NCI-H1048 (cell line): ENCODE measurements at places on chromosomes 7 and 10.

- DNase-seq, result no peak
These were observed 75.0 kb downstream of the NKX6-2 start for GRCh38 chr10:132710746-132711612.

GRCh38 chr10:352476-353235 is 217.4 kb downstream of the ZMYND11 start:
- DNase-seq, result no peak

GRCh38 chr10:131872011-131872826 is 28.6 kb upstream of the PPP2R2D start:
- DNase-seq, result no peak

DNA sequence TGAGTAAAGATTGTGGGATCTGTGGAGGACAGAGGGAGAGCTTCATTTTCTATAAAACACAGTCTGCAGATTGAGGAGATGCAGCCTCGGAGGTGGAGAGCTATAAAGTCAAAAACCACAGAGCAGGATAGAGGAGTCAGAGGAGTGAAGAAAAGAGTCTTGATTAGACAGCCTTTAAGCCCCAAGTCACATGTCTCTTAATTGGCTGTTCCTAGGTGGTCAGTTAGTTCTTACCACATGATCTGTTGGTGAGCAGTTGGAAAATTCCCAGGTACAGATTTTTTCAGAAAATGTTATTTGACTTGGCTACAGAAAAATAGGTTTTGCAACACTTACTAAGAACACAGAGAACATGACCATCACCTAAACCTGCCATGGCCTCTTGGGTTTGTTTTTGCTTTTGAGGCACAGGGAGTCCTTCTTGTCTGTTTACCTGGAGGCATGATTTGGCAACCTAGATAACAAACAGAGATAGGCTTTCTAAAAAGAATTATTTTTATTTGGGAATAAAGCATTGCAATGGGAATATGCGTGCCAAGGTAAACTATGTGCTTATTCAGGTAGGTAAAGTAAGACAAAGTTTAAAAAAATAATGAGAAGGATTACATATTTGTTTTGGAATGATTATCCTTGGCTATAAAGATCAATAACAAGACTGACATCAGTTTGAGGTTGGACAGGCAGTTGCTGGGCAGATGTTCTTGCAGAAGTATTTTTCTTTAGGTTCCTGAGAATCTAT is 604 bp upstream of the CYP3A43 start:
- no peak for DNase-seq

- no peak for DNase-seq
These were observed 56.3 kb downstream of the NUDCD3 start for GRCh38 chr7:44434201-44434600.

DNA sequence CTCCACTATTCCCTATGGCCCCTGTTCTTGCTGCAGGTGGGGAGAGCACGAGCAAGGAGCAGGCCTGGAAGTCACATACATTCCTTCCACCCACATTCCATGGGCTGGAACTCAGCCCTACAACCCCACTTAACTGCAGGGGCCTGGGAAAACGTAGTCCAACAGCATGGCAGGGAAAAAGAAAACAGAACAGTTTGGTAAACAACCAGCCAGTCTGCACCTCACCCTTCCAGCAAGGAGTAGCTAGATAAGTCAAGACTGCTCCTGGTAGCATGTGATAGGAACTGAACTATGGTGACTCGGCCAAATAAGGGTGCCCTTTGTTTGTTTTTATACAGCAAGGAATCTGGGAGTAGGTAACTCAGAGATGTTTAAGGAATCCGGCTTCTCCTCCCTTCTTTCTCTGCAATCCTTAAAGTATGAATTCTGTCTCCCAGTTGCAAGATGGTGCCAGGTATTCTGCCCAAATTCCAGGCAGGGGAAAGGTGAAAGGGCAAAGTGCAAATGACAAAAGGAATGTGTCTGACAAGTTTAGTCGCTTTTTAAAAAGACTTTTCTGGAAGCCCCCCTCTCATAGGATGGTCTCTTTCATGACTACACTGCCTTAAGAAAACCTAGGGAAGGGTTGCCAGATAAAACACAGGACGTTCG is 311.7 kb upstream of the NEBL start:
- DNase-seq, result no peak

- no peak for DNase-seq
These were observed 2.9 kb downstream of the IGF2BP3 start for GRCh38 chr7:23467291-23467805.

GRCh38 chr7:138565451-138566114 is 105.5 kb downstream of the TRIM24 start:
- no peak for DNase-seq

DNA sequence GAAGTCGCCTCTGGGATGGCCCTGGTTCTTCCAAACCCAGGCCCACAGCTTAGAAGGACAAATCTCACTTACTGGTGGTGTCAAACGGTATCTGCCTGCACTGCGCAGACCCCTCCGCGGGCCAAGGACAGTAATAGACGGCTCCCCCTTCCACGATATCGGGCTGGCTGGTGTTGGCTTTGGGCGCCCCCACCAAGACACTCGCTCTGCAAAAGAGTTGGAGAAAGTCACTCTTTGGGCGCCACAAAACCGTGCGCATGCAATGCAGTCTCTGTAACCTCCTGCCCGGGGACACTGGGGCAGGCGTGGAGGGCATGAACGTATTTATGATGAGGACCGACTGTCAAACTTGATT is 1.1 kb downstream of the ITGA8 start:
- no peak for DNase-seq
